Stimulated activated memory B cell treated with anti-CD40 and anti-IgM and Interleukin-4, amounts not matched to agents 10 μg/mL and 1 μg/mL and 100 μg/mL, for 72 hours (primary cell): ENCODE measurements at places on chromosomes 13 and 19.
A peak's percentile ranks its signal among the peaks of the same experiment; 100 is the strongest.

GRCh38 chr13:43579321-43579720, 207.5 kb downstream of the ENOX1 start:
- no peak for ATAC-seq

- ATAC-seq = no peak
Observed at GRCh38 chr13:98571955-98572662, 4.8 kb downstream of the STK24 start.

DNA sequence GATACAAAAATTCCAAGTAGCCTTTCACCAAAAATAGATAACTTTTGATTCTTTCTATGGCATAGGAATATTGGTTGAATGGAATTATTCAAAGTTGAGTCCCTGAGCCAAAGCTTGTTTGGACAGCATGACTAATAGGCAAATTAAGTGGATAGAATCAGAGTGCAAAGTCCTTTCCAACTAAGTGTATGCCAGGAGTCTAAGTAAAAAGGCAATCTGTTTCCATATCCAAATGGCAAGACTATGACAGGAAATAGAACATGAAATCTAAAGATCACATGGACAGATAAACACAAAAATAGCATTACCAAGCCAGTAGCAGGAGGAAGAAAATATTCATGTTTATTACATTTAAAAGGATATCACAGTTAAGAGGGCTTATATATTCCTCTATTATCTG, 804.6 kb downstream of the SLITRK6 start:
- ATAC-seq = no peak

- no peak for ATAC-seq
Observed at GRCh38 chr13:102195566-102196462, 206.0 kb downstream of the FGF14 start.

DNA sequence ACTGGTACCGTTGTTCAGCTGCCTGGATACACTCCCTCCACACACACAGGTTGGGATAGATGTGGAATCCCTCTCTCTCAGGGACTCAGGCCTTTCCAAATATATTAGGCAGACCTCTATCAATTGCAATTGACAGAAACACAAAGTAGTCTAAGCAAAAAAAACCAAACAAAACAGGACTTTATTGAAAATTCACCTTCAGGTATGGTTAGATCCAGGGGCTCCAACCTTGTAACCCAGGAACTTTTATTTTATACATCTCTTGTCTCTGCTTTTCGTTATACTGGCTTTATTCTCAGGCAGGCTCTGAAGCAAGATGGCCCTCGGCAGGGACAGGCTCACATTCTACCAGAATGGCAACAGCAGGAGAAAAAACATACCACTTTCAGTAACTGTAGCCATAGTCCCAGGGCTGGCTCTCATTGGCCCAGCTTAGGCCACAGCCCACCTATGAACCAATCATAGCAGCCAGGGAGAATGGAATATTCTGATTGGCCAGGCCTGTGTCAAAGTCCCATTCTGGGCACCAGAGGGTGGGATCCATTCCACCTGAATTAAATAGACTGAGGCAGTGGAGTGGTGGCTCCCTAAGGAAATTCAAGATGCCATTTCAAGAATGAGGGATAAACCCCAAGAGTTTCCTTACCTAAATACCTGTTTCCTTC, 13.1 kb upstream of the CEACAM19 start:
- ATAC-seq = no peak

GRCh38 chr13:39600766-39601165, 2.2 kb downstream of the LHFPL6 start:
- no peak for ATAC-seq

- ATAC-seq = no peak
Observed at GRCh38 chr19:38682872-38683392, 35.5 kb downstream of the ACTN4 start.

DNA sequence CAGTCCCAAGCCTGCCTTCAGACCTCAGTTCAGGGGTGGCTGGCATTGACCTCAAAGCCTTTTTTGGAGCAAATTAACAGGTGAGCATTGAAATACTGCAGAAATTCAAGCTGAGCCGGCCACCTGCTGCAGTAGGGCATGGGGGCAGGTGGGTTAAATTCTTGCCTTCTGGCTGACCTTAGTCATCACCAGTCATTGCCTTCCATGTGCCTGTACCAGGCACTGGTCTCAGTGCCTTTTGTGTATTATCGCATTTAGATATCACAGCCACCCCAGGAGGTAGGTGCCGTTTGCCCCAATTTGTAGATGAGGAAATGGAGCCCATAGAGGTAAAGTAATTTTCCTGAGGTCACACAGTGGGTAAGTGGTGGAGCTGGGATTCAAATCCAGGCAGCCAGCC, 7.2 kb downstream of the PPP1R37 start:
- ATAC-seq = no peak

- ATAC-seq = peak; percentile 48
Observed at GRCh38 chr13:31909864-31910551, 121.6 kb upstream of the FRY start.

DNA sequence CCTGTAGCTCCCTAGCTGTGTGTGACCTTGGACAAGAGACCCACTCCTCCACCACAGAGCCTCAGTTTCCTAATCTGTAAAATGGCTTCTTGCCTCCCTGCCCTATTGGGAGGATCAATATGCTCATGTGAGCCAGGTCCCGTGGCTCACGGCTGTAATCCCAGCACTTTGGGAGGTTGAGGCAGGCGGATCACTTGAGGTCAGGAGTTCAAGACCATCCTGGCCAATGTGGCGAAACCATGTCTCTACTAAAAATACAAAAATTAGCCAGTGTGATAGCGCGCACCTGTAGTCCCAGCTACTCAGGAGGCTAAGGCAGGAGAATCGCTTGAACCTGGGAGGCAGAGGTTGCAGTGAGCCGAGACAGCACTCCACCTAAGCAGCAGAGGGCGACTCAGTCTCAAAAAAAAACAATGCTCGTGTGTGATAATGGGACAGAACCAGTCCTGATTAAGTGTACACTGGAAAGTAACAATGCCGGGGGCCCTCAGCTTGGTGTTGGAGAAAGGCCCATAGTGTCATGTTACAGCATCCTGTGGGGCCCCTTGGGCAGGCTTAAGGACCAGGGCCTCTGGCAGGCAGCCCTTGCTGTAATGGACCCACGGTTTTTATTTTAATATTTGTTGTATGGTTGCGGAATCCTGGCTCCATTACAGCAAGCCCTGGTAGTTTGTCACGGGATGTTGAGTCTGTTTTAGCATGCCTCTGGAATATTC, 6.8 kb downstream of the RPS11 start:
- no peak for ATAC-seq

DNA sequence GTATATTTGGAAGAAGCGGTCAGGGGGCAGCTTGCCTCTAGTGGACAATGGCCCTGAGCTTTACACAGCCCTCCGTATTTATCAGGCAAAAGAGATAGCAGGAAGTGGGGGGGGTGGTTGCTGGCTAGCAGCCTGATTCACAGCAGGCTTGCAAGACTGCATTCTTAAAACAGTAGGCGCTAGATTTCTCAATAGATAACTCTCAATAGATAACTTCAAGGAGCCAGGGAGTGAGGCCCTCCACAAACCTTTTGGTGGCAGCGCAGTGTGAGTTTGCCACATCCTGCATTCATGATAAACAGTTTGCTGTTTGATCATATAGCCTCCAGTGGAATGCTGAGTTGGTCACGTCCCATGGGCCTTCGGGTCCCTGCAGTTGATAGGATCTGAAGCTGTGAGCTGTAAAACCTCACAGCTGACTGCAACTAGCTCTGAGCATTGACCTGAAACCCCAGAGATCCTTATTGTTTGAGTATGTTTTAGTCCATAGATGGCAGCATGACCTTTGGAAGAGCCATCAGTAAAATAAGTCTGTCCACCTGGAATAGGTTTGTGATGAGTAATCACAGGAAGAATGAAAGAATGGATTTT, 12.2 kb downstream of the FPR3 start:
- ATAC-seq = no peak

DNA sequence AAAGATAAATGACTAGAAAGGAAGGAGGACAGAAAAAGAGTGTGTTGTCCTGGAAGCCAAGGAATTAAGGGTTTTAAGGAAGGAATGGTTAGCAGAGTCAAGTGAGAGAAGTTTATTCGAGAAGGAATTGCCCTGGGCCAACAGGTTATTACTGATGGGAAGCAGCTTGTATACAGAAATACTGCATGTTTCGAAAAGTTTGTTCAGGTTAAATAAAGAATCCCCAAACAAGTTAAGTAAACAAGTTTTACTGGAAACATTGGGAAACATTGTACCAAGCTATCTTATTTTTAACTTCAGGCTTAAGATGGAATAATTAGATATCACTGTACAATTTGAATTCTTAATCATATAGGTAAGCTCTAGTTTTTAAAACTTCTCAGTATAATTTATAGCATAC, 28.2 kb upstream of the FBXL3 start:
- no peak for ATAC-seq

DNA sequence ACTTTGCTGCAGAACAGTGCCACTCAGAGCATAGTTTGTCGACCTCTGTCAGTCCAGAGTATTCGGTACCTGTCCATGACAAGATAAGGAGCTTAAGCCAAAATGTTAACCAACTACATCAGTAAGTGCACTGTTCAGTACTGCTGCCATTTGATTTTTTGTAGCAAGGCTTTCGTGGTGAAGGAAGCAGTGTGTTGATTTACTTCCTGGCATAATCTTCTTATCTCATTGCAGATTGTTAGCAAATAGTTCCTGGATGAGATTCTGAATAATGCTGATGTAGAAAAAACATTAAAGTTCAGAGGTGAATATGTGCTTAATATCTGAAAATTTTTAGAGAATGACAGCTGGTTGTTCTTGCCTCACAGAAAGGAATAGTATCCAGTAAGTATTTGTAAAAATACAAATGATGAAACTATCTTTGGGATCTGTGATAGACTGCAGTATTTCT, 85.7 kb downstream of the LRRC63 start:
- no peak for ATAC-seq

DNA sequence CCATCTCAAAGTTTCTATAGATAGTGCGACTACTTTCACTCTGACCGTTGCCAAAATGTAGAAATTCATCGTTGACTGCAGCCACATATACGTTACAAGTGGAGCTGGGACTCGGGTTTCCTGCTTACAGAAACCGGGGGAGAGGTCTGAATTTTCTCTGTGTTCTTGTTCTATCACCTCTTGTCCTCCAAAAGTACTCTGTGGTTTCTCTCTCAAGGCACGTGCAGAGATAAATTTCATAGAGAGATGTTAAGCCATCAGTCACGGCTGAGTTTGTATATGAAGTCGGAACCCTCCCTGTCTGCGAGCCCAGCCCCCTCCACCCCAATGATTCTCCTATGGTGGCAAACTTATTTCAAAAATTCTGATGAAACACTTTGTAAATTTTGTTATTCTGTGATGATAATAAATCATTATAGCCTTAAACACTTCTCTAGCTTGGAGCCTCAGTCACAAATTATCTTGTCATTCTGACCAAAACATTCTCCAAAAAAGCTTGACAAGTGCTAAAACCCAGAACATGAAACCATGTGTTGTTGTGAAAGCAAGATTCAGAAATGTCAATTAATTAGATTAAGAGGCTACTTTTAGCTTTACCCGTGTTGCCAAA, 87.5 kb downstream of the TSHZ3 start:
- ATAC-seq = no peak

- ATAC-seq = no peak
Observed at GRCh38 chr19:13995017-13995728, 10.9 kb downstream of the RFX1 start.

- no peak for ATAC-seq
Observed at GRCh38 chr13:44266305-44266704, 107.3 kb upstream of the SERP2 start.
